Skeletal muscle cell (primary cell): ENCODE measurements at places on chromosomes 2 and 18.

GRCh38 chr2:9422321-9423099, 818 bp downstream of the ITGB1BP1 start:
- no peak for DNase-seq

- no peak for DNase-seq
Observed at GRCh38 chr2:83650161-83650560, 808.9 kb downstream of the SUCLG1 start.

- no peak for DNase-seq
Observed at GRCh38 chr2:82657106-82657505, 1802.0 kb downstream of the SUCLG1 start.

DNA sequence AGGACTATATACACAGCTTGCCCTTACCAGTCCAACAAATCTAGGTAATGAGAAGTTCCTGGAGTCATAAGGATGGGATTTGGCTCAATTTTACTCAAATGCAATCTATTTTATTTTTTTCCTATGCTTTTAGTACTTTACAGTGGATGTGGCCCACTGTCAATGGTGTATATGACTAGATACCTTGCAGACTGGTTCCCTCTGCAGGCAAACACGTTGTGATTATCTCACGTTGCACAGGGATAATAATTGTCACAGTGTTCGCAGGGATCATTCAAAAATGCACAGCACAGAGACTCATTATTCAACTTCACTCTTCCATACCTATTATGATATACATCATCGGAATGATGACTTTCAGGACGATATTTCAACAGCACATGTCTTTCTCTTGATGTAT, 359.7 kb downstream of the MBD2 start:
- DNase-seq, result no peak

DNA sequence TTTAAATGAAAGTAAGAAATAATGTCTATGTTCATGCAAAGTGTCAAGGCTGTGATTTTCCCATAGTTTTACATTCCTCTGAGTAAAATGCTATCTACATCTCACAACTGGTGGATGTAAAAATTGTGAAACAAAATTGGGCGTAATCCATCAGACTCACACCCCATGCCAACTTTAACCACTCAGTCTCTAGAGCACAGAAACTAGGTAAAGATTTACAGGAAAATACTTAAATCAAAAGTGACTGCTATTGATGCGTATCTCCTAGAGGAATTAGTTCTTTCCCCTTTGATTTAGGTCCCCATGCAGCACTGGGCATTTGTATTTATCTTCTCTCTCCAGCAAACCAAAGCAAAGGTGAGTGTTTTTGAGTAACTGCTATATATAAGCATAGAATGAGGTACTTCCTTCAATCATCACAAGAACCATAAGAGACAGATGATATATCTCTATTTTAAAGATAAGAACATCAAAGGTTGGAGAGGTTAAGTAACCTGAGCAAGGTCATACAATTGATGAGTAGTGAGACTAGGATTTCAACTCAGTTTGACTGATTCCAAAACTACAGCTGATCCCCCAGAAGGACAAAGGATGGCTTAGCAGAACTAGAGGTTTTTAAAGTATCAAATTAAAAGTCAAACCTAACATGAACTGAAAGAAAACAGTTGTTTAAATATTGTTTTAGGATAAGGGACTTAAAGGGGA, 594.0 kb upstream of the ACVR2A start:
- DNase-seq, result no peak

- DNase-seq, result peak; percentile 49
Observed at GRCh38 chr2:132503701-132504100, 87.1 kb downstream of the GPR39 start.

DNA sequence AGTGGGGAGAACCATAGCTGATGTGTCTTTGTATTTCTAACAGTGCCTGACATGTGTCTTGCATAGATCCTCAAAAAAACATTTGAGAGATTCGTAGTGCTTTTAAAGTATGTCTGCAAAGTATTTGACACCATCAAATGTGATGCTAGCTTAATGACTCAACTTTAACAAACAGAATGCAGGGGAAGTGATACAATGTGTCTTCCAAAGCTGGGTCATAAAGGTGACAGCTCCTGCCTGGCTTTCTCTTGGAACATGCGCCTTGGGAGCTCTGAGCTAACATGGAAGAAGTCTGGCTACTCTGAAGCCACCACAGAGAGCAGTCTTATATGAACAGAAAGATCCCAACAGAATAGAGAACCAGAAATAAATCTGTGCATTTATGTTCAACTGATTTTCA, 78.2 kb downstream of the C1D start:
- DNase-seq, result no peak

GRCh38 chr2:71937396-71937795, 210.3 kb downstream of the CYP26B1 start:
- no peak for DNase-seq

DNA sequence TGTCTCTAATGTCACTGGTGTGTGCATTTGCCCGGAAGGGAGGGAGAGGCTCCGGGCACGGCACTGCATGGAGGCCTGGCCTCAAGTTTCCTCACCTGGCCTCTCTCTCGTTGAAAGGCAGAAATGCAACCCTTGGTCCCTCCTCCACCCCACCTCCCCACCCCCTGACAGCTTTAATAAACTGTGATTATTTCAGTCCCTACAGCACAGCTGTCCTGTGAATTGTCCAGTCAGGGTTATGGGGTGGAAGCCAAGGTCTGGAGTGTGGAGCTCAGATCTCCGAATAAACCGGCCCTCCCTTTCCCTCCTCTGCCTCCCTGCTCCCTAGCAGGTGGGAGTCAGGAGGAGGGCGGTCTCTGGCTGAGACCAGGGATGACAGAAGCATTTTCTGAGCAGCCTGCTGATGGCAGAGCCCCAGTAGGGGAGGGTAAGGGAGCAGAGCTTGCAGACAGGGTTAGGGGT, 199.2 kb upstream of the SMAD2 start:
- DNase-seq, result no peak

DNA sequence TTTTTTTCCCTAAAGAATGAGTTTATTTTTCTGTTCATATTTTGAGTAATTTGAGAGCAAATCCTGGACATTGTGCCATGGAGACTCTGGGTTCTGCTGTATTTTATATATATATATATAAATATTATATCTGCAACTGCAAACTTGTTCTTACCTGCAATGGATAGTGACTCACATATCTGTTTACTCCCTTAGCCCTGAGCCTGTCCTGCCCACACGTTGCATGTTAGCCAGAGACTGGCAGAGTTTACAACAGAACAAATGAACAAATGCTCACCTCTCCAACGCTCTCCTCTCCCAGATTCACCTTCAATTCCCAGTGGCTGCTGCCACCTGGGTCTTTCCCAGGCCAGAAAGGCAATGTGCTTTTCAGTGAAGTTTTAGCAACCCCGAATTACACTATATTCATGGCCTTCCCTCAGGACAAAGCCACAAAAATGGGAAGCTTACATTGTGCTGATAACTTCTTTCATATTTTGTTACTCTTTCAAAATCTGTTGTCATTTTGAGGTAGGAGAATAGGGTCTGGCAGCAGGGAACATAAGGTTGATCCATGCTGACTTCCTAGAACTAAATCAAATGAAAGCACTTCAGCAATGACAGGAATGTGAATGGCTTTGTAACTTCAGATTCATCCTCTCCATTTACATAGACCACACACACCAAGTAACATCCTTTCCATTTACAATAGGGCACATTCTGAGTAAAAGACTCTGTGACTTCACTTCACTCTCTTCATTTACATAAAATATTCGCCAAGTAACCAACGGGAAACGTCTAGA, 105.4 kb upstream of the FAM110C start:
- DNase-seq, result no peak

DNA sequence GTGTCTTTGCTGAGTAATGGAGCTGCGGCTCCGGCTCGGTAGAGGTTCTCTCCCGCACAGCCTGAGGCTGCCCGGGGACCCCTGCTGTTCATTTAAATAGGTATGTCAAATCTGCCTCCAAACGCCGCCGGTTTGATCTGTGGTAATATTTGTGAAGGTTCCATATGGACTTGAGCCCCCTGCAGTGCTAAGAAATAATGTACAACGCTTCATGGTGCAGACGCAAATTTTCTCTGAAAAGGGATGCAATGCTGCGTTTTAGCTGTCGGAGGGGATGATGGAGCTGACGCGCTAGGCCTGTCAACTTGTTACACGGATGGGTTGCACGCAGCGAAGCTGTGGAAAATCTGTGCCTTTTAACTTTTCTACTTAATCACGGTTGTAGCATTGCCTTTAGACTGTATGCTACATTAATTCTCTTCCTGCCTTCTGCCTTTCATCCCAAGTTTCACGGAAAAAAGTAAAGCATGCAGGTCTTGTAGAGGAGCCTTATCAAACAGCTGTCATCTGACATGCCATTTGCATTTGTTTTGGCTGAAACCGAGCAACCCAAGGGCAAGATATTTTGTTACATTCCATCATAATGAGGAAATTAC, 43.2 kb downstream of the MRPS9 start:
- DNase-seq, result no peak

- DNase-seq, result no peak
Observed at GRCh38 chr2:37987098-37987775, 62.1 kb downstream of the RMDN2 start.

GRCh38 chr2:67561457-67561965, 164.4 kb downstream of the ETAA1 start:
- DNase-seq, result peak; percentile 81

GRCh38 chr18:54812885-54813284, 15.4 kb upstream of the RAB27B start:
- DNase-seq, result no peak

DNA sequence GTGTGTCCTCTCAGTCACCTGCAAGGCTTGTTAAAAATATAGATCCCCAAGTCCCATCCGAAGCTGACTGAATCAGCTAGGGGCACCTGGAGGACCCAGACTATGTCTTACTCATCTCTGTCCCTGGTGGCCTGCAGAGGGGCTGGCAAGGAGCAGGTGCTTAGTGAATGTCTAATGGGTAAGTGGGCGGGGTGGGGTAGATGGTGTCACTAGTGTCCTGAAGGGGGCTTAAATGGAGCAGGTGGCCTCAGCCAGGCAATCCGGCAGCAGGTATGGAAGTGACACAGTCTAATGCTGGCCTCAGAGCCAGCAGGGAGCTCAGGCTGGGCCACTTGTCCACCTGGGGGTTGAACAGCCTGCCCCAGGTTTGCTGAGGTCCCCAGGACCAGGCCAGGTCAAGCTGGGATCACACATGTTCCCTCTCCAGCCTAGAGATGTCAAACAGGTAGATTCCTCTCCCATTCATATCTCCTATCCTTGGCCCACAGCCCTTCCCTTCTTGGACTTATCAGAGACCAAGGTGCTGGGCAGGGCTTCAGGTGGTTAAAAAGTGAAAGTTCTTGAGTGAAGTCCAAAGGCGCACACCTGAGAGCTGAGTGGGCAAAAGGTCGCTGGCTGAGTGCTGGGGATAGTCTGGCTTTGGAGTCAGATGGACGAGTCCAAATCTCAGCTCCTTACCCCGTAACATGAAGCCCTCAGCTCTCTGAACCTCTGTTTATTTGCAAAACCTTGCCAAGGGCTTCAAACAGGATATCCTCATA, 1.7 kb downstream of the STEAP3 start:
- DNase-seq, result no peak

DNA sequence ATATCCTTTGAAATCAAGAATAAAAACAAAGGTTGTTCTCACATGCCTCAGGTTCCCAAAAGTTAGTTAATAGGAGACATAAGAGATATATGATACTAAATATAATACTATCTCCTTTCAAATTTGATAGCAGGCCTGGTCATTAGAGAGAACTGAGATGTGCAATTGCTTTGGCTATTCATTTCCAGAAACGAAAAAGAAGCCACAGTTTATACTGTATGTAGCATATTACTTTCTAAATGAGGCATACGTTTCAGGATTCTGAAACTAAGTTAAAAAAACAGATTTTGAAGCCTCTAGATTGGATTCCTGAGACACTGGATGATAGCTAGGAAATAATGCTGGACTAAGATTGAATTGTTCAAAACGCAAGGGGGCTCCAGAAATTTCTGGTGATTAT, 7.1 kb downstream of the PPP1R1C start:
- DNase-seq, result no peak

DNA sequence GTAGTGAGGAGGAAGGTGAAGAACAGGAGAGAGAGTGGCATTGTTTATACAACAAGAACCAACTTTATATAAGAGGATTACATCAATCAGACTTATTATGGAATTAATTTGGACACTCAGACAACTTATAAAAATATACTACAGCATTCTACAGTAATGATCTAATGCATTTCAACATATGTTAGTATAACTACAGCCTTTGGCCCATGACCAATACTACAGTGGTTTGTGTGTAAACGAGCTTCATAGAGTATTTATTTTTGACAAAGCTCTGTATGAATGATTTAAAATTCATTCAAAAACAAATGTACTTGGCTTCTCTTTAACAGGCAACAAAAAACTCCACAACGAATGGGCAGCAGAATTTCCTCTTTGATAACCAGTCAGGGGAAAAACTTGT, 72.8 kb downstream of the ZNF521 start:
- DNase-seq, result no peak

GRCh38 chr2:112662704-112663103, 17.0 kb downstream of the SLC20A1 start:
- DNase-seq, result no peak

- DNase-seq, result no peak
Observed at GRCh38 chr2:172931918-172932520, 143.6 kb upstream of the MAP3K20 start.

DNA sequence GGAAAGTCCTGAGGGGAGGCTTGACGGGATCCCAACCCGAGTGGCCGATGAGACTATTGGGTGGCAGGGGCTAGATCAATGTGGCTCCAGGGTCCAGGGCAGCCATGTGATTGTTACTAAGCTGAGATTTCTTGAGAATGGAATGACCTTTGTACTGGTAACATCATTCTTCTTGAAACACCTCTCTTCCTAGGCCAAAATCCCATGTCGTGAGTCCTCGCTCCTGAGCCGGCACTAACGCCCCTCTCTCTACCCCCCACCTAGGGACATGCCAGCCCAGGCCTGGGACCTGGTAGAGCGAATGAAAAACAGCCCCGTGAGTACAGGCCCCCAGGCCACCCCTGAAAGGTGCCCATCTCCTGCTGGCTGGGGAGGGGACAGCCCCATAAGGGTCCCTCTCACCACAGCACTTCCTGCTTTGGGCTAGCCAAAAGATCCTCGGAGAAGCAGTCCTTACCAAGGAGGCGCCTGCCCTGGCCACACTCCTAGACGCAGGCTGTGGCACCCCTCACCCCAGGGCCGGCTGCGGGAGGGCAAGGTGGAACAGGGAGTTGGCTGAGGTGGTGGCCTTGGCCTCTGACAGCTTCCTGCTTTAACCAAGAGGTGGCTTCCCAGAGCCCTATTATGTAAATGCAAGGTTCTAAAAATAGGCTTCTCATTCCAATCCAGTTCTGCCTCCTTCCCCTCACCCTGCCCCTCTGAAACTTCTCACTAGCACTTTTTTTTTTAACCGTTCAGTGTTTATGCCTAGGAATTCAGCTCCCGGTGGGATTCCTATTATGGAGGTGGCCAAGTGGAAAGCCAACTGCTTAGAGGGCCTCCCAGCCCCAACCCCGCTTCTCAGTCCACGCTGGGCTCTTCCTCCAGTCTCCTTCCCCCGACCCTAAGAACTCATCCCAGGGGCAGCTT, 126.6 kb upstream of the PPP1CB start:
- no peak for DNase-seq

DNA sequence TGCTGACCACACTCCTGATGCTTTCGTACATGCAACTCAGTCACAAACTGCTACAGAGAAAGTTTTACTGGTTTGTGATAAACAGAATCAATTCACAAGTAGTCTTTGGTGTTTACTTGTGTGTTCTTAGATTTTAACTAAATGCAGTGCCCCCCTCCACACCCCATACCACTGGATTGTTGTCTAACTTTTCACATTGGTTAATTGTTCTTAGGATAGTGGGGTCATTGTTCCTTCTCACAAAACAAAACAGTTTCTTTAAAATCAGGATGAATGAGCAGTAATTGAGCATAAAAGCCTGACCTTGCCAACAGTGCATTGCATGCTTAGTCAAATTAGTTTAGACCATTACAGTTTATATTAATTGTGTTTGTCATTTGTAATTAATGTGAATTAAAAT, 14.1 kb upstream of the PNPT1 start:
- no peak for DNase-seq
